ENCODE measurements at places on chromosomes 6 and 20.

DNA sequence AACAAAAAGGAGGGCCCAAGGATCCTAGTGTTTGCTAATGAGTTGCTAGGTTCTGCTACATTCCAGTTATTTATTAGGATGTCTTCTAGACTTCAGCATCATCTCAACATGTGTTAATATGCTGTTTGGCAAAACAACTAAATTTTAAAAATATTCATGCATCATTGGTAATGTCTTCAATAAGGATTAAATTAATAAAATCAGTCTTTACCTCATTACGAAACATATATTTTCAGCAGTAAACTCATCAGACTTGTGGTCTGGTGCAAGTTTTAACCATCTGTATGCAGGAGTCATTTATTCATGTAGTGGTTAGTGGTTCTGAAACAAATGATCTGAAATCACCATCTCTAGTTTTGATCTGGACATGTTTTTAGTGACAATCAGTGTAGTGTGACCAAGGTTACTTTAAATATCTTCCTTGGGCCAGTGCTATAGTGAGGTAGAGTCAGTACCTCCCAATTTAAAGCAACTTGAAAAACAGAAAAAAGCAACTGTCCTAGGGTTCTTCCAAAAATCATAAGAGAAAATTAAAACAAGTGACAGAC lies 85.0 kb upstream of the KCNK16 start:
- no peak for DNase-seq

- no peak for DNase-seq
These were observed 23.3 kb downstream of the RBL1 start for GRCh38 chr20:37072293-37073196.

- no peak for DNase-seq
These were observed 16.3 kb downstream of the GNAS start for GRCh38 chr20:58868795-58869194.

- no peak for DNase-seq
These were observed 41.0 kb downstream of the PLEKHG1 start for GRCh38 chr6:150640556-150641209.

DNA sequence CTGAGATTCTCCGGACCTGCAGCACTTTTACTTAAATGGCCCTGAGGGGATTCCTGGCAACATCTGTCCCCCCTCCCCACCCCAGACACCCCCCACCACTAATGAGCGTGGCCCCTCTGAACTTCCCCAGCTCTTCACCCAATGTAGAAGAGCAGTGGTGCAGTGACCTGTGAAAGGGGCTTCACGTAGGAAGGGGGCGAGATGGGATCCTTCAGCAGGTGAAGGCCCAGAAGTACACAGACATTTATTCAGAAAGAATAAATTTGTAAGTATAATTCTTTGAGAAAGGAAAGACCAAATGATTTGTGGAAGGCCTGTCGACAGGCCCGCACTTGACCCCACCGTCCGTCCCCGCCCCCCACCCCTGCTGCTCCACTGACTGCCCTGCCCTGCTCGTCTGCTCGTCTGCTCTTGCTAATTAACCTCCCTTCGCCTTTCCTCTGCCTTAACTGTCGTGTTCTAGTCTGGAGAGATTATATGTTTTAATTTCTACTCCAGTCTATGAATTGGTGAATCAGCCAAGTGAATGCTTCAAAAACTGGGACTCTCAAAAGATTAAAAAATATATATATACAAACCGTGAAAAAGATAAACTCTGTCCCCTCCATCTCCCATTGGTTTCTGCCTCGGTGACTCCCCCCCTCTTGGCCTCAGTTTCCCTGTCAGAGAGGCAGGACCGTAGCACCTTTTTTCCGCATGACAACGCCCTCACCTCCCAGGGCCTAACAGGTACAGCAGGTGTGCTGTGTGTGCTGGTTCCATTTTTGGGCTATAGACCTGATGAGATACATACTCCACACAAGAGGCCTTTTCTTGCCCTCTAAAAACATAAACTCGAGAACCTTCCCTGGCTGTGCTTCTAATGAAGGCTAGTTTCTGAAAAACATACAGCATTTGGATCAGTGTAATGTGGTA lies 49.2 kb downstream of the GNAS start:
- no peak for DNase-seq

GRCh38 chr6:134307075-134307474 lies 10.8 kb downstream of the SGK1 start:
- no peak for DNase-seq

DNA sequence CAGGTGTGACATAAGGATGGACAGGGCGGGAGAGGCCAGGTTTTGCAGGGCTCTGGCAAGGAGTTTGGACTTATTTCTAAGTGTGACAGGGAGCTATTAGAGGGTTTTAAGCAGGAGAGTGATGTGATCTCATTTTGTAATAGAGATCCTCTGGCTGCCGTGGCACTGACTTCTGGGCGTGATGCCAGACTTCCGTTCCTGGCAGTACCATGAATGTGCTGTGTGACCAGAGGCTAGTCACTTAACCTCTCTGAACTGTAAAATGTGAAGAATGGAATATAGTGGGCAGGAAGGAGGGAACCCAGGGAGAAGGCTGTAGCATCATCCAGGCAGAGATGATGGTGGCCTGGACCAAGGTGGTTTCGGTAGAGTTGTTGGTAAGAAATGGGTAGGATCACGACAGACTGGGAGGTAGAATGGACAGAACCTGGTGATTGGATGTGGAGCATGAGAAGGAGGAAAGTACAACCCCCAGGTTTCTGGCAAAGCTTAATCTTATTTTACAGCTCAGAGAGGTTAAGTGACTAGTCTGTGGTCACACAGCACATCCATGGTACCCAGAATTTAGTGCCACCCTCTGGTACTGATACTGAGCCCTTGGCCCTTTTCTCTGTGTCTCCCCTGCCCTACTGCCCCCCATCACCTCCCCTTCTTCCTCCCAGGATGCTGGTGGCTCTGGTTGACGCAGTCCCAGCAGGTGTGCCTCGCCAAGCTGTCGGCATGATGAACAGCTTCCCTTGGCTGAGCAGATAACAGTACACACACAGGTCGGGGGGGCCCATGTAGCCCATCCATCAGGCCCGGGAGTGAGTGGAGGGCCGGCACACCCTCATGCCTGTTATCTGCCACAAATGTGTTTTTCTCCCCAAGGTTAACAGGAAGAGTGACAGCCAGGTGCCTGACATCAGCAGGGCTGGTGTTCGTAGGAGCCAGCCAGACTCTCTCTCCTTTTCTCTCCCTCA lies 52.9 kb upstream of the CTNNBL1 start:
- no peak for DNase-seq

- no peak for DNase-seq
These were observed 6.1 kb upstream of the C6orf58 start for GRCh38 chr6:127570739-127571389.
